ENCODE measurements at places on chromosomes 1 and 21.

DNA sequence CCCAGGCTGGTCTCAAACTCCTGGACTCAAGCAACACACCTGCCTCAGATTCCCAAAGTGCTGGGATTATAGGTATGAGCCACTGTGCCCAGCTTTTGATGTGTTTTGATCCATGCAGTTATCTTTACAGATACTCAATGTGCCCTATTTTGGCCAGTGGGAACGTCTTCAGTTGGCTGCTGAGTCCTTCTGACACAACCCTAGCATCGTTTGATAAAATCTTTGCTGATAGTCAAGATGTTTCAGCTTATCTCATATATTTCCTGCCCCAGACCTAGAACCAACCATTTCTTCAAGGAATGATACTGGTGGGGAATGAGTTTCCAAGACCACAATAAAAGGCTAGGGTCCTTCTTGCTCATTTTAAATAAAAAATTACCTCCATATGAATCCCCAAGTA is 11.6 kb downstream of the POGZ start:
- no peak for DNase-seq

GRCh38 chr1:247441606-247442005 is 16.3 kb downstream of the OR2B11 start:
- no peak for DNase-seq

- no peak for DNase-seq
Observed at GRCh38 chr1:115890580-115890979, 49.7 kb upstream of the NHLH2 start.

DNA sequence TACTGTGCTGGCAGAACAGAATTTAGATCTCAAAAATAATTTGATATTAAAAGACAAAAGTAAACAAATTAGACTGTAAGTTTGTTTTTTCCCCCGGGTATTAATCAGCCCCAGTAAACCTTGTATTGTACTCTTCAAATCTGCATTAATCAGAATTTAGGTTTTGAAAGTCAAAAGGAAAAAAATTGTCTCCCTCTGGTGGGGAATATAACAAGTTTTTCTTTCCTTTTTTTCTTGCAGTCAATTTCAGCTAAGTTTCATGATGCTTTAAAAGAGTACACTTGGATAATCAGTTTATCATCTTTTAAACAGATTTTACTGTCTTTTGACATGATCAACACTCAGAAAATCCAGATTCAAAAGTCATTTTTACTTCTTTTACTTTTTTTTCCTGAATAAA is 134.5 kb upstream of the PKN2 start:
- DNase-seq = no peak

- no peak for DNase-seq
Observed at GRCh38 chr1:211155040-211155439, 21.1 kb upstream of the KCNH1 start.

GRCh38 chr1:114075546-114076242 is 78.0 kb downstream of the SYT6 start:
- no peak for DNase-seq

DNA sequence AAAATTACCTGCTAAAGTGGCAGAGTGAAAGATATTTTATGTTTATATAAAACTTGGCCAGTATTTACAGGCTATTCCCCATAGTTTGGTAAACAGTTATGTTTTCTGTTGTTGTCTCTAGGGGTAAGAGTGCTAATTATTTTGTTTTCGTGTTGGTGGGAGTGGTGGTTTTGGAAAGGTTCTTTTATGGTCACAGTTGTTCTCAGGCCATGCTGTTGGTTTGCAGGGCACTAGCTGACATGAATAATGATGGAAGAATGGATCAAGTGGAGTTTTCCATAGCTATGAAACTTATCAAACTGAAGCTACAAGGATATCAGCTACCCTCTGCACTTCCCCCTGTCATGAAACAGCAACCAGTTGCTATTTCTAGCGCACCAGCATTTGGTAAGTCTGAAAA is 92.5 kb downstream of the ITSN1 start:
- DNase-seq = no peak
